ENCODE measurements at places on chromosomes 7 and 10.

GRCh38 chr7:151697942-151698341 is 178.2 kb upstream of the RHEB start:
- DNase-seq = no peak

DNA sequence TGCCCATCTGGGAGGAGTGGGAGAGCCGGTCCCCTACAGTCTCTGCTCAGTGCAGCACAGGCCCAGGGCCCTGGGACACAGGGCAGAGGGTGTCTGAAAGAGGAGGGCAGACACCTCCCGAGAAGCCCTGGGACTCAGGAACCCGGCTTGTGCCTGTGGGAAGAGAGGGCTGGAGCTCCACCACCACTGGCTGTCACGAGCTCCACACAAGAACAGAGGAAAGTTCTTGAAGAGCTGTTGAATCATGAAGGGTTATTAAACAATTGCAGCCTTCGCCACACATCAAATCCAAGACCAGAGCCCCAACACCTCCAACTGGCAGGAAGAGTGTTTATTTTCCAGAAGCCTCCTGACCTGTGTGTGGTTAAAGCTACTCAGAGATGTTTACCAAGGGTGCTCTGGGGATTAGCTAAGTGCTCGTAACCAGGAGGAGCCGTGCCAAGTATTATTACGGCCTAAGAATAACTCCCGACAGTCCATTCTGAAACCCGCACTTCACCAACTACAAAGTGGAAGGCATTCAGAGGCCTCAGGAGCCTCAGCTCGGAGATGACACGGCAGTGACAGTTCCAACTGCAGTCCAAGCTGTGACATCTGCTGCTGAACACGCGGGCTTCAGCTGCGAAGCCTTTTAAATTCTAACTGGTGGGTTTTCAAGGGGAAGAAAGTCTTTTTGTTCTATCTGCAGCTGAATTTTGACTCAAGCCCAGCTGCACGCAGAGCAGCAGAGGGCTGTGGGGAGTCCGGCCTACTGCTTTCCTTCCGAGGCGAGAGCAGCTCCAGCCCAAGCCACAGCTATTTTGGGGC is 75.1 kb downstream of the MAD1L1 start:
- no peak for DNase-seq

DNA sequence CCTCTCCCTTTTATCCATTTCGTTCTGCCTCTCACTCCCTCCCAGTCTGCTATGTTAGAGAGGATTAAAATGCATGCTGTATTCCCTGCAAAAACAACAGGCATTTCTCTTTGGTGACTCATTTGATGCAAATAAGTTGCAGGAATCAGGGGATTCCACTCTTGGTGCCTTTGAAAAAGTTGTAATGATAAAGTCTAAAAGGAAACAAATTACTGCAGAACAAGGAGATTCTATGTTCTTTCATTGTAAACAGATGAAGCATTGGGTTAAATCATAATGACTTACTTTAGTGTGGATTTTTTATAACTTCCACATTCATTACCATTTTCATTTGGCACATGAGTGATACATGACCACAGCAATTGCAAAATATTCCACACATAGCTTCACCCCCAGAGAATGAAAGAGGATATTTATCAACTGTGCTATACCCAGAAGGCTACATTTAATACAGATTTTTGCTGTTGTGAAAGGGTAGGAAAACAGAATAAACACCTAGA is 33.4 kb upstream of the ABLIM1 start:
- DNase-seq = no peak

DNA sequence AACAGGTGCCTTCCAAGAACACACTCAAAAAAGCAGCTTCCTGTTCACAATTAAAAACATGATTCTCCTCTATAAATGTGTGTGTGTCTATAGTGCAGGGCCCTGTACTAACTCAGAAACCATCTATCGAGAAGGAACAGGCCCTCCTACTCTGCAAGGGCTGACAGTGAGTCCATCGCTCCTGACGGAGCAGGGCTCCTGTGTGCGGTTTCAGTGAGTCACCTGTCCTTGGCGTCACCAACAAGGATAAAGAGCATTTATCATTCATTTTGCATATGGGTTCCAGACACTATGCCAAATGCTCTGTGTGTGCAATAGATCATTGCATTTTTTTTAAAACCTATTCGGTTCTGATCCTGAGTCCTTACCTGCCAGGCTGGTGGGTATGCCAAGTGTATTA is 63.7 kb downstream of the TACC2 start:
- peak; percentile 30 for DNase-seq

GRCh38 chr7:47375121-47375938 is 206.6 kb downstream of the TNS3 start:
- DNase-seq = no peak

- DNase-seq = no peak
These were observed 283.6 kb downstream of the ADRA2A start for GRCh38 chr10:111360260-111360925.

- no peak for DNase-seq
These were observed 49.4 kb downstream of the HK1 start for GRCh38 chr10:69327463-69328379.

DNA sequence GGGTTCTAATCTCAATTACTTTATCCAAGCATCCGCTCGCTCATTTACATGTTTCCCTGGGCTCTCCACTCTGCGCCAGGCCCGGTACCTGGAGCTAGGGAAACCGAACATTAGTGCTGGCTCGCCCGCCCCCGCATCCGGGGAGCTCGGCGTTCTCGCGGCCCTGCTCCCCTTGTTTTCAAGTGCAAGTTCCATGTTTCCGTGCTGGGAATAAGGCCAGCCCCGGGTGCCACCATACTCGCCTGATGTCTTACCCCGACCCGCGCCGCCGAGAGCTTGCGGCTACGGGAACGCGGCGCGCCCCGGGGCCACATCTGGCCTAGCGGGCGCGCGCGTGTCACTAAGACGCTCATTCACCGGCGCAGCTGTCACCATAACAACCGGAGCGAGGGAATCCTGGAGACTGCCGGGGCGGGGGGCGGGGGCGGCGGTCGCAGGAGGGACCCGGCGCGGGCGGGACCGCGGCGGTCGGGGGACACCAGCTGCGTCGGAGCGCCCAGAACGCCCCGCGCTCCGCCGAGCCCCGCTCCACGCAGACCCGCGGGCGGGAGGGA is at the start of gene NEURL1:
Gene NEURL1 (plus strand): TSS at position 344 of the 554 bp plus-strand sequence. CDS start 683 bp downstream, outside the sequence.
- peak; percentile 63 for DNase-seq

DNA sequence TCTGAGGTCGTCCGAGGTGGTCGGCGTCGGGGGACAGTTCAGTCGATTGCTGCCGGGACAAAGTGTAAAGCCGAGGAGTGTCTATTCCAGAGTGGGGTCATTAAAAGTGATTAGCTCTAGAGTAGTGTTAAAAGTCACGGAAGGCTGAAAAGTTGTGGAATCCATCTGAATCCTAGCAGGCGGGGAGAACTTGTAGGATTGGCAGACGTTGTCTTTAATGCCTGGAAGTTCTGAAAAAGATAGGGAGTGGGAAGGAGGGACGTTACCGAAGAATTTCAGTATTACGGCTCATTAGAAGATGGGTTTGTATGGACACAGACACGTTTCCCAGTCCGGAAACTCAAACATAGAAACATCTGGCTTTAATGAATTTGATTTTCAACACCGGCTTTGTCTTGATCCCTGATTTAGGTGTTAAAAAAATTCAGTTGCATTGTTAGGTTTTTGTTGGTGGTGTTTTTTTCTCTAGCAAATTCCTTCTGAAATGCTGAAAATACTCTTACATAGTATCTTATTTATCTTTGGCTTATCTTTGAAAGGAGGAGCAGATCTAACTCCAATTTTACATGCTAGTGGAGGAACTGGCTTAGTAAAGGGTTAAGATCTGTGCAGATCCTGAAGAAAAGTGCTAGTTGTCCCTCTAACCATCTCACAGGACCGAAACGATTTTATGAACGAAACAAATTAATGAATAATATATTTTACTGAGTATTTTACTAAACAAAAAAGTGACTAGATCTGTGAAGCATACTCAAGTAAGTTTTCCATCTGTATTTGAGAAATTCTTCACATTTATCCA is 900 bp downstream of the MKLN1 start:
- DNase-seq = no peak

DNA sequence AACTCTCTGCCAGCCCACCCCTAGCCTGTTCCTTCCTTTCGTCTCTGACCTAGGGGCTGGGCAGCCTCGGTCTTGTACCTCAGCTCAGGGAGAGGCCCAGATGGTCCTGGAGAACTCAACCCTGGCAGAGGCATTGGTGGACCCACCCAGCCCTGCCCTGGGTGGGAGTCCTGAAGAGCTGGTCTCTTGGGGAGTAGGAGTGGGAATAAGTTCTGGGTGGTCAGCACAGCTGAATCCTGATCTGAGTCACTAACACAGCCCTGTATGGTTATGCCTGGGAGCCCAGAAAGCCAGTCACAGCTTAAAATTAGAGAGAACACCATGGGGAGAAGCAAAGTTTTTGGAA is 84.0 kb downstream of the SORBS1 start:
- no peak for DNase-seq

GRCh38 chr7:142746264-142746663 is 3.0 kb upstream of the PRSS1 start:
- no peak for DNase-seq

- DNase-seq = no peak
These were observed 29.3 kb downstream of the NPS start for GRCh38 chr10:127578259-127578960.

All from right forelimb (tissue), 1 donor.